ENCODE measurements at places on chromosomes 6 and 20.

DNA sequence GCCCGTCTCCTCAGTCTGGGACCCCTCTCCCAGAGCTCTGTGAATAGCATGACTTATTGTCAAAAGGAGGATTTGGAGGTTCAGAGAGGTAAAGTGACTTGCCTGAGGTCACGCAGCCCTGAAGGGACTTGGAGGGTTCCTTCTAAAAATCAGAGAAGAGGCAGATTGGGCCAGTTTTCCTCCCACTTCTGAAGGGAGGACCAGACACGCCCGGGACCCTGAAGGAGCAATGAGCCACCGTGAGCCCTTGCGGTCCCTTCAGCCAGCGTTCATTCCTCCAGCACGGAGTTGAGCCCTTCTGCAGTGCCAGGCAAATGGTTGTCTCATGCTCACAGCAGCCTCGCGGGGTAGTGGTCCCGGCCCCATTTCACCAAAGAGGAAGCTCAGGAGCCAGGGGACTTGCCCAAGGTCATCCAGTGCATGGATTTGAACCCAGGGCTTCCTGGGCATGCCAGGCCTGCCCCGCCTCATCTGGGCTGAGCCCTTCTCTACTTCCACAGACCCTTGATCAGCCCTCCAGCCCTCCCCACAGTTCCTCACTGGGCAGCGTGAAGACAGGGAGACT is 7.4 kb downstream of the SRC start:
- no peak for DNase-seq

- no peak for DNase-seq
These were observed 25.3 kb upstream of the TIAM2 start for GRCh38 chr6:154969796-154970195.

GRCh38 chr20:37108676-37109075 is 12.9 kb upstream of the RBL1 start:
- peak; percentile 47 for DNase-seq

GRCh38 chr6:134550604-134551003 is 232.7 kb upstream of the SGK1 start:
- DNase-seq, result peak; percentile 84

GRCh38 chr6:105994118-105994590 is 92.0 kb upstream of the PRDM1 start:
- peak; percentile 80 for DNase-seq

- DNase-seq, result no peak
These were observed 125.7 kb upstream of the AFDN start for GRCh38 chr6:167701010-167701409.

DNA sequence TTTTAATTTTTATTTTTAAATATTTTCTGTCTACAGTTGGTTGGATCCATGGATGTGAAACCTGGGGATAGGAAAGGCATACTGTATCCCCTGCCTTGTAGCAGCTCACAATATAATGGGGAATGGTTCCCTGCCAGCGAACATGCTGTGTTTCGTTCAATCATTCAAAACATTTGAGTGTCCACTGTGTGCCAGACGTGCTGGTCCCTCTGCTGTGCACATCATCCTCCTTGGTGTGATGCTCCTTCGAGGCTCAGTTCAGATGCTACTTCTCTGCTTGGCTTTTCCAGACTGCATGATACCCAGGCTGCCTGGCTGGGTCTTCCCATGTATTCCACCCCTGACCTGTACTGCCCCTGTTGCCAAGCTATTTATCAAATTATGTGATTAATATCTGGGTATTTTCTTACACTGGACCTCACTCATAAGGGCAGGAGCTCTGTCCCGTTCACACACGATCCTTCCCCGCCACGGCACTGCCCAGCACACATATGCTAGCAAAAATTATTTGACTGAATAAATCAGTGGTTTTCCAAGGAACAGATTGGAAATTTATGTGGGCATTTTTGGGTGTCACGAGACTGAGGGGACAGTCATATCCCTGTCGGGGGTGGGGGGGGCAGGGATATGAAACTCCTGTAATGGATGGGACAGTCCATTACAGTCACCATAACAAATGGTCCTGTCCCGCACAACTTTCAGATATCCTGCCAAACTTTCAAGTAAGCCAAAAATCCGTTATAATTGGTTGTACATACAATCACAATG is 4.9 kb downstream of the SDCBP2 start:
- no peak for DNase-seq

DNA sequence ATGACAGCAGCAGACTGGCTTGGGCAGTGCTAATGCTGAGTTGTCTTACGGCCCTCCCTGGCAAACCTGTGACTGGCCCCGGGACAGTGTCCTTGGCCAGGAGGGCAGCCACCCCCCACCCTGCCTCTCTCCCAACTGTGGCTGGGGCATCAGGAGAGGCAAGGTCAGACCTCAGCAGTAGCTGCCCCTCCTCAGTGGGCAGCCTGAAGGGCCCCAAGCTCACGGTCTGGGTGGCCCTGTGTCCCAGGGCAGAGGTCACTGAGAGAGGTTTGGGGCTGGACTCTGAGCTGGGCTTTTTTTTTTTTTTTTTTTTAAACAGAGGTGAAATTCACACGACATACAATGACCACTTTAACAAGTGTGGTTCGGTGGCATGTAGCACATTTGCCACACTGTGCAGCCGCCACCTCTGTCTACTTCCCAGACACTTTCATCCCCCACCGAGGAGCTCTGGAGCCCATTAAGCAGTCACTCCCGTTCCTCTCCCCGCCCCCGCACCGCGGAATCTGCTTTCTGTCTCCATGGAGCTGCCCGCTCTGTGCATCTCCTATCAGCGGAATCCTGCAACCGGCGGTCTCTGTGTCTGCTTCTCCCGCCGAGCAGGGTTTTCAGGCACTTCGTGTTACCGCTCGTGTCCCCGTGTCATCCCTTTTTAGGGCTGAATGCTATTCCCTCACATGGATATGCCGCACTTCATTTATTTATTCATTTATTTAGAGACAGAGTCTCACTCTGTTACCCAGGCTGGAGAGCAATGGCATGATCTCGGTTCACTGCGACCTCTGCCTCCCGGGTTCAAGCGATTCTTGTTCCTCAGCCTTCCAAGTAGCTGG is 67.9 kb upstream of the GATA5 start:
- DNase-seq, result no peak

GRCh38 chr6:111737065-111737521 is 131.4 kb upstream of the TRAF3IP2 start:
- DNase-seq, result peak; percentile 80

- DNase-seq, result no peak
These were observed 107.8 kb downstream of the RNGTT start for GRCh38 chr6:88855541-88856147.

DNA sequence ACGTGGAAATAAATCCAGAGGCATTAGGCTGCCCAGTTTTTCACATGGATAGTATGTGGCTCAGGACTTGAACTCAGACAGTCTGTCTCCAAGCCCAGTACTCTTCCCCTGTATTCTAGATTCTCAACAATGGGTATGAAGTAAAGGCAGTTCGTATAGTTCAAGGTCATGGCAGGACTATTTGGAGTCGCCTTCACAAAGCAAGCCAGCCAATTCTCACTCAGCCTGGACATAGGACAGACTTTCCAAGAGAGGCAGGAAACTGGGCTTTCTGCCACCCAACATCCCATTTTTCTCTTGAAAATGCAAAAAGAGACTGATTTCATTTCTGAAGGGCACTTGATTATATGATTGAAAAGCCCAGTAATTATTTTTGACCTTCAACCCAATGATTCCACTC is 111.0 kb downstream of the EDN1 start:
- DNase-seq, result no peak

DNA sequence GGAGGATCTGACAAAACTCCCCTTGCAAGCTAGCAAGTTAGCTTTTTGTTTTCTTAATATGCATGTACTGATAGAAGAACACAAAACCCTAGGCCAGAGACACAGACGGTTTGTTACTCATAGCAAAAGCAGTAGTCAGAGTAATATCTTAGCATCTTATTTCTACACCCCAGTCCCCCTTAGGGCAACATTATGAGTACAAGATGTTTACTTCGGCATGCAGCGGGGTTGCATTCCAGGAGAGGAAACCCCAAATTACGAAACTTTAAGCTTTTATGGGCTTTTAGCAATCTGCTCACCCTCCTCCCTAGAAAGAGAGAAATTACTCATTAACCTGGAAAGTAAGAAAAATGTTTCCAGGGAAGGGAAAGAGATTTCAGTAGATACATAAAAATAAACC is 1286.9 kb downstream of the EPHA7 start:
- DNase-seq, result no peak

DNA sequence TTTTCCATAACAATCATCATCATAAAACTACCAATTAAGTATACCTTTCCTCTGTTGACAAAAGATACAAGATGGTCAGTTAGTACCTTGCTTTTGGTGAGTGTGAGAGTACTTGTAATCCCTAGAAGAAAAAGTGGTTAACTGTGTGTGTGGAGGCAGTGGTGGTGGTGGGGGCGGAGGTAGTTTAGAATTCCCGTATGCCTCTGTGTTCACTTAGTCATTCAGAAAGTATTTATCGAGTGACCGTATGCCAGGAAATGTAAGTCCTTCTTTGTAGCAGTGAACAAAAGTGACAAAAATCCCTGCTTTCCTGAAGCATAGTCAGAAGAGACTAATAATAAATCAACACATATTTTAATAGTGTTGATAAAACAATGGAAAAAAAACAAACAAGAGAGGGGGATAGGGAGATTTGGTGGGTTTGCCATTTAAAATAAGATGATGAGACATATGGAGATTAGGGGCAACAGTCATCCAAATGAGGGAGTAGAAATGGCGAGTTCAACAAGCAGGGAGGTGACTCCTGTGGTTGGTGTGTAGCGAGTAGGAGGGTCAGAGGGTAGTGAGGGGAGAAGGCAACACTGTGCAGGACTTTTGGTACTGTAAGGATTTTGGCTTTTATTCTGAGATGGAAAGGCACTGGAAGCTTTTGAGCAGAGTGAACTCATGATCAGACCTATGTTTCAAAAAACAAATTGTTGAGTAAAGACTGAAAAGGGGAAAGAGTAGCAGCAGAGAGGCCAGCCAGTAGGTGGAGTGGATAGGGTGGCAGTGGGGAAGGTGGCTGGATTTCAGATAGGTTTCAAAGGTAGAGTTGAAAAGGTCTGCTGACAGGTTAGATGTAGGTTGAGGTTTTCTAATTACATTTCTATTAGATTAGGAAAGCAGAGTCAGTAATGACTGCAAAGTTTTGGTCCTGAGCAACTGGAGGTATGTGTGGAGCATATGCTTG is 40.3 kb upstream of the SIM1 start:
- peak; percentile 92 for DNase-seq

- no peak for DNase-seq
These were observed 229.1 kb downstream of the NFATC2 start for GRCh38 chr20:51313358-51313827.

- no peak for DNase-seq
These were observed 40.9 kb downstream of the HTR1E start for GRCh38 chr6:86978251-86978650.

GRCh38 chr6:5208057-5208456 is 52.7 kb downstream of the LYRM4 start:
- DNase-seq, result no peak

DNA sequence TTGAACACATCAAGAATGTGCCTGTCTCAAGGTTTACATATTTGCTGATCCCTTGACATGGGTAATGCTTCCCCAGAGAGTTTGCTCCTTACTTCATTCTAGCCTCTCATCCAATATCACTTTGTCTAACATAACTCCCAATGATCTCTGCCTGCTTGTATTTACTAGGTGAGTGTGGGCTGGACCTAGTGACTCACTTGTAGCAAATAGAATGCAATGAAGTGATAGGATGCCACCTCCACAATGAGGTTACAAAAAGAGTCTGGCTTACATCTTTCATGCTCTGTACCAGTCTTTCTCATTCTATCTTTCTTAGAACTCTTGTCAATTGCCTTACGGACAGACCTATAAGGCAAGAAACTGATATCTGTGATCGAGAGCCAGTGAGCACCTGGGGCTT is 44.9 kb upstream of the TMEM200A start:
- peak; percentile 37 for DNase-seq
